ENCODE measurements at places on chromosomes 5 and 9. TPM values are rescaled to one million over a fixed set of nuclear protein-coding genes. Genes with fewer than 3 reads are reported as not detected.

Gene GFI1B
- total RNA-seq = not detected

Gene FRMPD1
- not detected for total RNA-seq

Gene FOXI1
- not detected for total RNA-seq

Gene LOX
- total RNA-seq = 18.3 TPM

Gene NME5
- 0.39 TPM for total RNA-seq

Gene PDZD2
- 4.5 TPM for total RNA-seq

Gene FBXL7
- total RNA-seq = 14.7 TPM

Gene C9orf152
- not detected for total RNA-seq

Gene CD74
- 12.0 TPM for total RNA-seq

Gene PSAT1
- 42.6 TPM for total RNA-seq

Gene NUDCD2
- total RNA-seq = 9.1 TPM

Gene C5orf58
- total RNA-seq = not detected

Gene C6
- total RNA-seq = not detected

Gene ACOT12
- total RNA-seq = not detected

Gene SLC26A2
- 22.1 TPM for total RNA-seq

Gene CCIN
- total RNA-seq = 0.60 TPM

Gene OR2S2
- not detected for total RNA-seq

Gene PCDHA6
- total RNA-seq = 0.27 TPM

Gene GZMA
- not detected for total RNA-seq

Gene IFNA21
- total RNA-seq = not detected

Gene PDLIM4
- 40.4 TPM for total RNA-seq

Gene MORN5
- not detected for total RNA-seq

Gene ORM2
- total RNA-seq = not detected

Gene KIF4B
- total RNA-seq = under 0.01 TPM

Gene ADAMTS16
- not detected for total RNA-seq

Gene PFN3
- not detected for total RNA-seq

Gene ATP10B
- not detected for total RNA-seq

Gene CCL19
- total RNA-seq = not detected

Gene CA9
- total RNA-seq = not detected

Gene IQGAP2
- 0.39 TPM for total RNA-seq

Gene NUTM2F
- total RNA-seq = not detected

Gene SHC3
- total RNA-seq = under 0.01 TPM
